ENCODE measurements at places on chromosomes 1 and 21.

GRCh38 chr1:241647658-241648057, 4.4 kb upstream of the WDR64 start:
- DNase-seq, result no peak

DNA sequence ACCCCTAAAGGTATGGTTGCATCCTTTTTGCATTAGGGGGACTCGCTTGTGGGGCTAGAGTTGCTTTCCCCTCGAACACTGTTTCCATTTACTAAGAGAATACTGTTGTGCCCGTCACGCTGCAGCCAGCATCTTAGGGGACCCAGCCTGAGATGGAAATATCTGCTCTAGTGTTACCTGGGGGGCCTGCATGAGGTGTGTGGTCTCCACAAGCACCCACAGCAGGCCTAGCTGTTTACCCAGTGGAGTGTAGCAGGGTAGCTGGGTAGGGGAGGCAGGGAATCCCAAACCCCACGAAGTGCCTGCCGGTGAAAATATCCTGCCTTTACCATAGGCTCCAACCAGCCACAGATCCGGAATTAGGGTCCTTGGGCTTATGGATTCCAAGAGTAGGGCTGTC, 303.6 kb downstream of the PTPRU start:
- no peak for DNase-seq

- DNase-seq, result no peak
Observed at GRCh38 chr1:52662645-52663313, 29.8 kb downstream of the SHISAL2A start.

DNA sequence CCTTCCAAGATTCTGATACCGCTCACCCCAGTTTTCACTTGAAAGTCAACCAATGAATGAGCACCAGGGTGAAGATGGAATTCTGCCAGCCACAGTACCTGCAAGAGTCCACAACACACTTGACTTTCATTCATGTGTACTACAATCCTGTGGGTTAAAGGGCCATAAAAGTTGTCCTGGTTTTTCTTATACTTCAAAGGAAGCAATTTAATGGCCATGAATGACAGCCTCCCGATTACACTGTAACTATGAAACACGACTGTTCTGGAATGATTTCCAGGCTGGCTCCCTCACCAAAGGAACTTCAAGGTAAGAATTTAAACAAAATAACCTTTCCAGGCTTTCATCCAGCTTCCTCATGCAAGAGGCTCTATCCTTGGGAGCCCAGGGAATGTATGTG, 502.8 kb downstream of the SMYD3 start:
- DNase-seq, result no peak

GRCh38 chr1:49307457-49307856, 530.8 kb upstream of the BEND5 start:
- DNase-seq, result no peak

DNA sequence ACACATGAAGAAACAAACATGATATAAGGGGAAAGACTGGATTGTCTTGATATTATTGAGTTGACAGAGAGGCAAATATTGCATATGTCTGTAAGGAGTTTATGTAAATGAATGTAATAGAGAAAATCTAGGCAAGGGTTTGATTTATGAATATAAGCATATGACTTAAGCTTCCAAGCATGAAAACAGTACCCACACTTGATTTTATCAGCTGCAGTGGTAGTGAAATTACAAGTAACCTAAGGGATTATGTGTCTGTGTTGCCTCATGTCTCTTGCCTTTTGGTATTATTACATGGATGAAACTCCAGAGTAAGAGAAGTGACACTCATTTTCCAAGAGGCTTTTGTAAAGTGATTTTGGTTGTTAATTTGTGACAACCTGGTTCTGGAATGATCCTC, 1678.9 kb downstream of the KCNT2 start:
- no peak for DNase-seq

DNA sequence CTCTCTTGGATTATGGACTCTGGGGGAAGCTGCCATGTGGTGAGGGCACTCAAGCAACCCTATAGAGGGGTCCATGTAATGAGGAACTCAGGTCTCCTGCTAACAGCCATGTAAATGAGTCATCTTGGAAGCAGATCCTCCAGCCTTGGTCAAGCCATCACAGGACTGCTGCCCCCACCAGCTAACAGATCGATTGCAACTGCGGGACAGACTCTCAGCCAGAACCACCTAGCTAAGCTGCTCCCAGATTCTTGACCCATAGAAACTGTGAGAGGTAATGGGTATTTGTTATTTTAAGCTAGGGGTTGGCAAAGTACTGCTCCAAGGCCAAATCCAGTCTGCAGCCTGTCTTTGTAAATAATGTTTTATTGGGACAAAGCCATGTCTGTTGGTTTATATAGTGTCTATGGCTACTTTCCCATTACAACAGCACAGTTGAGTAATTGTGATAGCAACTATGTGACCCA, 27.6 kb upstream of the MAP3K7CL start:
- DNase-seq, result no peak

- DNase-seq, result no peak
Observed at GRCh38 chr1:63877021-63877767, 103.4 kb downstream of the ROR1 start.

GRCh38 chr1:8712413-8713231, 104.8 kb downstream of the RERE start:
- no peak for DNase-seq

DNA sequence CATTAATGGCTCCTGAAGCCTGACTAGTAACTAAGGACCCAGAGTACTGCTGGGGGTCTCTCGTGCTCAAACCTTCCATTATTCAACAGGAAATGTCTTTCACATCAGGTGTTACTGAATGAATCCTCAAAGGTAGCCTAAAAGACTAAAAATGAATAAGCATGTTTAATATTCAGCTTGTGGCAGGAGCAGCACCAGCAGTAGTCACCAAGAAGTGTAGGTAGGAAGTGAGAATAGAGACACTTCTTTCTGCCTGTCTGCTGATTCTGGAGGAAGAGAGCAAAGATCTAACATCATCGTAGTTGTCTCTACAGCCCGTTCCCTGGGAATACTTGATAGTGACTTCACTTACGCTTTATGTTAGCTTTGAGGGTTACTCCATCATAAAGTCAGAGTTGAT, 7.6 kb upstream of the SLC30A1 start:
- DNase-seq, result no peak

- no peak for DNase-seq
Observed at GRCh38 chr1:184329245-184329953, 57.4 kb upstream of the C1orf21 start.

- no peak for DNase-seq
Observed at GRCh38 chr1:67850151-67850551, 16.9 kb upstream of the GNG12 start.

- DNase-seq, result no peak
Observed at GRCh38 chr1:61233121-61233660, 150.8 kb downstream of the NFIA start.

DNA sequence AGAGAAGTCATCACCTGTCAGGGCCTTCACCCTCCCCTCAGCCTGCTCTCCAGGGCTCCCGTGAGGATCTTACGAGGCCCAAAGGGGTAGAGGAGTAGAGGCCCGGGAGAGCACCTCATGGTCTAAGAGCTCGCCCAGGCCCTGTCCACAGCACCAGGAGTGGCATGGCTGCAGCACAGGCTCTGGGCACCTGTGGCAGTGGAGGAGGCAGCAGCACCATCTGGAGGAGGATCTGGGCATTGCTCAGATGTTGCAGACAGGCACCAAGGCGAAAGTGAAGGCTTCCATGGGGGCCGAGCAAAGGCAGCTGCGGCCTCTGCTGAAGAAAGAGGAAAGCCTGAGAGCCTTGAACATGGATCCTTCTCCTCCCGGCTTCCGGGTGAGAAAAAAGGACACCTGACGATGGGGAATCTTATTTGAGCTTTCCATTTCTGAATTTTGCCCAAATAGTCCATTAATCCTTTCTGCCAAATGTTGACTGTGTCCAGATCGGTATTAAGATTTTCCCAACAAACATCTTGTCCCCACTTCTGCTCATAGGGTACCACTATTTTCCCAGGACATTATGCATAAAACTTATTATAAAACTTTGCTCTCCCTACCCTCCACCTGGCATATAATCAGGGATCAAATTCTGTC, 604.7 kb downstream of the PTPRC start:
- peak; percentile 76 for DNase-seq

GRCh38 chr1:151970626-151971025, 23.0 kb downstream of the S100A10 start:
- DNase-seq, result no peak

DNA sequence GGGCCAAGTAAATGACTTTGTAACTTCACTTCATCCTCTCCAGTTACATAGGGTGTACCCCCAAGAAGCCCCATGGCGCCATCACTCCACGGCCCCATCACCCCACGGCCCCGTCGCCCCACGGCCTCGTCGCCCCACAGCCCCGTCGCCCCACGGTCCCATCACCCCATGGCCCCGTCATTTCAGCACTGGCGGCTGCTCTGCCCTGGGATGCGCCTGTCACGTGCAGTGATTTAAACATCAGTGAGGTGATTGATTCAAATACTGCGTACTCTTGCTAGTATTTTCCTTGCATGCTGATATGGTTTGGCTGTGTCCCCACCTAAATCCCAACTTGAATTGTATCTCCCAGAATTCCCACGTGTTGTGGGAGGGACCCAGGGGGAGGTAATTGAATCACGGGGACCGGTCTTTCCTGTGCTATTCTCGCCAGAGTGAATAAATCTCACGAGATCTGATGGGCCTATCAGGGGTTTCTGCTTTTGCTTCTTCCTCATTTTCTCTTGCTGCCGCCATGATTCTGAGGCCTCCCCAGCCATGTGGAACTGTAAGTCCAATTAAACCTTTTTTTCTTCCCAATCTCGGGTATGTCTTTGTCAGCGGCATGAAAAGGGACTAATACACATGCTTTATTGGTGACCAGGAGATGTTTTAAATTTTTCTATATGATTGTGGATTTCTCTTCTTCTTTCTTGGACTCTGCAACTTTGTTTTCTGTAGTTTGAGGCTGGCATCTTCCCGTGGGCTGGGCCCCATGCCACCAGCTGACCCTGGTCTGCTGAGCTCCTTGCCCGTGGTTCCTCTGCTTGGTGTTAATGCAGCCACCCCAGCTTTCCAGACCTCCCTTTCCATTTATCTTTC, 50.1 kb upstream of the PCBP3 start:
- DNase-seq, result peak; percentile 34

- DNase-seq, result peak; percentile 16
Observed at GRCh38 chr1:225469051-225469450, 41.2 kb upstream of the LBR start.

DNA sequence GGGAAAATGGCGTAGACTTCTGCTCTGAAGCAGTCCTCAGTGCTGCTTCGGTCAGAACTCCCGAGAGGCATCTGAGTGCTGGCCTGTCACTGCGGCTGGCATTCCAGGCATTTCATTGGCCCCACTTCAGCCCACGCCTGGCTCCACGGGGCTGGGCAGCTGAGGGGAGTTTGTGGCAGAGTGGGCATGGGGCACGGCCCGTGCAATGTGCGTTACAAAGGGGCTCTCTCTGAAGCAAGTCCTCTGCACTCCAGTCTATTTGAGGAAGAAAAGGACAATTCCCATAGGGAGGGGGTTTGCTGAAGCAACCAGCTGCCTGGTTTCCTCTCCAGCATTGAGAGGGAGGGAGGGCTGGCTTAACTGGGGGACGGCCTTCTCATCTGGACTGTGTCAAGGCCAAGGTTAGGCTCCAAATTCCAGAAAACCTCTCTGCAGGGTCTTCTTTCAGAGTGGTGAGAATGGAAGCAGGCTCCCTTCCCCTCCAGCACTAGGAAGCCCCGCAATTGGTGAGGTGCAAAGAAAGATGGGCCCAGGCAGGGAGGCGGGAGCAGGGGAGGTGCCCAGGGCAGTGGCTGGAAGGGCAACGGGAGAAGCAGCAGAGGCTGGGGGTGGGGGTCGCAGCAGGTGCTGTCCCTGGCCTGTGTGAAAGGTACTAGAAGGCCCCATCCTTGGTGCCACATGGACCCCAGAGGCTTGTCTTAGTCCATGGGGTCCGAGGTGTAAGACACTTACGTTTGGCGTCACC, 21.1 kb upstream of the GPR157 start:
- no peak for DNase-seq

DNA sequence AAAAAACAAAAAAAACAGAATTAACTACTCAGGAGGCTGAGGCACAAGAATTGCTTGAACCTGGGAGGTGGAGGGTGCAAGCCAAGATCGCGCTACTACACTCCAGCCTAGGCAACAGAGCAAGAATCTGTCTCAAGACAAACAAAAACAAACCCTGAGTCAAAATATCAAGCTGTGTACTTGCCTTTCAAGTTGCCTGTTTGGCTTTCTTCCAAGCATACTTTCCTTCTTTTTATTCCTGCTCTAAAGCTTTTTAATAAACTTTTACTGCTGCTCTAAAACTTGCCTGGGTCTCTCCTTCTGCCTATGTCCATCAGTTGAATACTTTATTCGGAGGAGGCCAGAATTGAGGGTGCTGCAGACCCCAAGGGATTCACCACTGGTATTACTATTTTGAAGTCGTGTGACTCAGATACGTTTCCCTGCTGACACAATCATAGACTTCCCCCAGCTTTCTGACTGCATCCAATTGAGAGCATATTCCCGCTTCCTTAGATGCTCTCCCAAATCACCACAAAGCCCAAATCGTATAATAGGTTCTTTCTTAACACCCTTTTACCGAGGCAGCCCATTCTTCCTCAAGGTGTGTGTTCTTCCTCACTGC, 3.5 kb upstream of the ACBD6 start:
- no peak for DNase-seq

- DNase-seq, result no peak
Observed at GRCh38 chr1:85065550-85065949, 17.2 kb upstream of the MCOLN3 start.

GRCh38 chr1:200035397-200035955, 8.0 kb downstream of the NR5A2 start:
- no peak for DNase-seq

DNA sequence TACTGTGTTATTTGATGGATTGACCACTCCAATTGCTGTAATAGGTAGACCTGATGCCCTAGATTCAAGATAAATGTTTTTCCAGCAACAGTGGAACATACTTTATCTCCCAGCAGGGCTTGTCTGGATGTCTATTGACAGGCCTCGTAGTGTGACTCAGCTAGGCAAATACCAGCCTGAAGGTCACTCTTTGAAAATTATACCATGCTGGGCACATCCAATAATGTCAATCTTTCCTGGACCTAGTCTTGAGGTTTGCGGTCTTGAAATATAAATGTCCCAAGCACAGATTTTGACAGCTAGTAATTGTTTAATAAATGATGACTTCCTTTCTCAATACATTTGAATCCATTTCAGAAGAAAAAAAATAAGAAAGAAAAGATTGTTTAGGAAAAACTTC, 1138.0 kb upstream of the TMPRSS15 start:
- no peak for DNase-seq

DNA sequence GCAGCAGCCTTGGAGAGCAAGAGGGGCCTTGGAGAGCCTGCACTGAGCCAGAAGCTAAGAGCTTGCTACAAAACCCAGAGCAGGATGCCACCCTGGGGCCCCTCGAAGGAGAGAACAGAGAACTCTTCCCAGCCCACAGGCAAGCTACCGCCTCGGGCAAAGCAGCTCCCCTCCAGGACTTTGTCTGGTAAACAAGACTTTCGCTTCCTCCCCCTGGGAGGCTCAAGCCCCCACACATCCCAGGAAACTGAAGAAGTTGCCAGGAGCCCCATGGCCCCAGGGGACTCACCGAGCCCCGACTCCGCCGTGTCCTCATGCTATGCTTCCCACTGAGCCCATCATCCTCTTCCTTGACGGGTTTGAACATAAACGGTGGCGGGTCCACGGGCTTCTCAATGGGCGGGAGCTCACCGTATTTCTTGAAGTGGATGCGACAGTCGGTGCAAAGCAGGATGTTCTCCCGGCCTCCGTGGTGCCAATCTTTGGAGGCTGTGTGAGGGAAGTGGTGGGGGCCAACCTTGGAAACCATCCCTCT, 45.9 kb downstream of the SLC45A1 start:
- DNase-seq, result peak; percentile 70

GRCh38 chr1:74193908-74194307, 4.1 kb downstream of the LRRIQ3 start:
- peak; percentile 39 for DNase-seq

GRCh38 chr21:38323721-38324531, 67.1 kb downstream of the KCNJ15 start:
- no peak for DNase-seq
